ENCODE measurements at places on chromosomes 12 and 14.

GRCh38 chr14:37466623-37467088, 128.4 kb downstream of the FOXA1 start:
- no peak for DNase-seq

DNA sequence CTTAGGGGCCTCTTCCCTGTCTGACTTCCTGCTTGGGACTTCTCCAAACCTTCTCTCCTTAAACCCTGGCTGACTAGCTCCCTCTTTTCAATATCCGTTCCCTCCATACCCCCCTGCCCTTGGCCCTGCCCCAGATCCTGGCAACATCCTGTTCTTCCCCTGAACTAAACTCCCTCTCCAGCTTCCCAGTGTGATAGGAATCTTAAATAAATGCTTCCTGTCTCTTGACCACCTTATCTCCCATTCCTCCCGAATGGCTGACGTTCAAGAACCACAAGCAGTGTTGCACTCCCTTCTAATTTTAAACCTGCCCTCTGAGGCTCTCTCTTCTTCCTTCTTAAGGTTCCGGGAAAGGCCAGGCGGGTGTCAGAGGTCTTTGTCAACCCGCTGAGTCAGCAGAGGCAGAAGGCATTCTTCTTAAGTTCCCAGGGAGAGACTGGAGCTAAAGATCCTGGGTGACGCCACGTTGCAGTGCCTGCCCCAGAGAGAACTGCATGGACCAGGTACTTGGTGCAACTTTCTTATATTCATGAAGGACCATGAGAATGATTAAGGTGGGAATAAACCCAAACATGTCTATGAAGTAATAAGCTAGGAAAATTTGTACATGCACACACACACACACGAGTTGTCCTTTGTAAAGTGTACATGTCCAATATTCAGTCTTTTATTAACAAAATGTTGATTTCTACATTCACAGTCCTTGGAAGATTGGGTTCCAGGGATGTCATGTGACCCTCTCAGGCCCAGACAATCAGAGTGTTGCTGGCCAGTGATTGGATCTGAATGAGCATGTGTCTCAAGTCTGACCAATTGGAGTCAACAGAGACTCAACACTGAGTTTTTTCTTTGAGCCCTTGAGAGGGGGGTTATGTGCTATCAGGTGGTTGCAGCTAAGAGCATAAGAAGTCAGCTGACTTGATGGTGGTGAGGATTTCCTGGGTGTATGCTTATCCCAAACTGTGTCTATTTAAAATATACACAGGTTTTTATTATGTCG, 420.2 kb upstream of the TBX3 start:
- DNase-seq = no peak

GRCh38 chr12:104588047-104588920, 131.5 kb downstream of the CHST11 start:
- DNase-seq = no peak

DNA sequence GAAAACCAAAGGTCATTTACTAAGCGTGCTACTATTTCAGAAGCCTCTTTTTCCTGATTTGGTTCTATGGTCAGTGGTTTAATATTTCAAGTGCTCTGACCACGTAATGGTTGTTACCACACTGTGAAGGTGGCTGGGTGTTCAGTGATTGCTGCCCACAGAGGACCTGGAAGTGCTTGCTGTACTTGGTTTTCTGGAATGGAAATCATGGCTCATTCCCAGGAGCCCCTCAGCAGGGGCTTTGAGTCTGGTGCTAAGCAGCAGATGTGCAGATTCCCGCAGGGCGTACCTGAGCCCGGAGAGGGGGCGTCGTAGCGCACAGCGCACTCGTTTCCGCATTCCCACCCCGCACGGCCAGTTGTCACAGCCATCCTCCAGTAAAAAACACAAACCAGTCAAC, 50.5 kb downstream of the TRAF3 start:
- no peak for DNase-seq

DNA sequence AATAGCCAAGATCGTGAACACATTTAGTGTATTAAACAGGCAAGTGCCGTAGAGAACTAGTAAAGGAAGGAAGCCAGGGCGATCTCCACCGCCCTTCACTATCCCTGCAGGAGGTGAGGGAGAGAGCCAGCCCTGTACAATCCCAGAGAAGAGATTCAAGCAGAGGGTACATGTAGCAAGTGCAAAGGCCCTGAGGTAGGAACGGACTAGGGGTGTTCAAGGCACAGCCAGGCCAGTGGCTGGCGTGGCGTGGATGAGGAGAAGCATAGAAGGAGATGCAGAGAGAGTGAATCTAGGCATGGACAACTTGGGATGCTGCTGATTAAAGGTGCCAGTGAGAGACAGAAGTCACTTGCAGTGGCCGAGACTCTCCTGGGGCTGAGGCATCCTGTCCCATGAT, 39.1 kb upstream of the ESRRB start:
- DNase-seq = no peak

DNA sequence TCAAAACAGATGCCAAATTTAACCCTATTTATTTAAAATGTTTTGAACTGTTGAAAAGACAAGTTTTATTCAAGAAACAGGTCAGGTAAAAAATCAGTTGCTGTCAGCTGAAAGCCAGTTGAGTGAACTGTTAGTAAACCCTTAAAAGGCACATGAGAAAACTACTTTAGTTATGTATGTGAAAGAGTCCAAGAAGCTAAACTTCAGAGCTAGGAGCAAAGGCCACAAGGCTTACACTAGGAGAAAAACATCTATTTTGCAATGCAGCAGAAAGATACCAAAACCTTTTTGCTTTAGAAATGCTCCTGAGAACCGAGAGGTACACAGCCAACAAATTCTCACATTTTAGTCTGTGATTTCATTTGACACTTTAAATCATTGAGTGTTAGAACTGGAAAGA, 375.2 kb downstream of the FSCB start:
- no peak for DNase-seq

DNA sequence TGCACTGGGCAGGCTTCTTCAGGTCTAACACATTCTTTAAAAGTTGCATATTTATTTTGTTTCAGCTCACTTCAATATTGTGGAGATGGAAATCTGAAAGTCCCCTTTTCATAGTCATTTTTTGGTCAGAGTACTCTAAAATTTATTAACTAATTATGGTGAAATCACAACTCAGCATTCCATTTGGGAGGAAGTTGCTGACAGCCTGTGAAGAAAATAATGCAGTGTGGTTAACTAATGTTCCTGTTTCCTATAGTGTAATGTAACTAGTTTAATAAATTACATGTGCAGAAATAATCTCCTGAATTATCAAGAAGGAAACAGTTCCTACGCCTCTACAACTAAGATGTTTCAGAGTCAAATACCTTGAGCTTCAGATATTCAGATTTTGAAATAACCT, 17.1 kb downstream of the LRFN5 start:
- DNase-seq = no peak

- DNase-seq = no peak
Measured at GRCh38 chr12:131939007-131939406, 9.9 kb downstream of the PUS1 start.

- no peak for DNase-seq
Measured at GRCh38 chr14:95163132-95163531, 5.8 kb upstream of the DICER1 start.

GRCh38 chr14:70350078-70350477, 9.4 kb downstream of the COX16 start:
- DNase-seq = no peak

DNA sequence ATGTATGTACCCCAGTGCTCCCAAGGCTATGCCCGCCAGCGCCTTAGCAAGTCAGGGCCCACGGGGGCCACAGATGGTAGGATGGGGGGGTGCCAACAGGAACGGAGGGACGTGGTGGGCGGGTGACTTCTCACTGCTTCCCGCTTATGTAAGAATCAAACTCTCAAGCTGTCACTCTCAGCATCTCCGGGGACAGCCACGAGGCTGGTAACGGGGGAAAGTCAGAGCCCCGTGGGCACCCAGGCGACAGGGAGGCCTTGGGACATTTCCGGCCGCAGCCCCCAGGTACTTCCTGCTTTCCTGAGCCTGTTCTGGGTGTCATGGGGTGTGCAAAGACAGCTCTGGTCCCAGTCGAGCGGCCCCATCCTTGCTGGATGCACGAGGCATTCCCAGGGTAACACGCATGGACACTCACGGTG, 59.3 kb downstream of the TESC start:
- DNase-seq = no peak

- DNase-seq = no peak
Measured at GRCh38 chr14:58769011-58769643, 131.4 kb downstream of the DACT1 start.

GRCh38 chr12:125097427-125097826, 32.2 kb downstream of the AACS start:
- DNase-seq = no peak

- DNase-seq = no peak
Measured at GRCh38 chr14:72631401-72631800, 262.5 kb downstream of the DPF3 start.

DNA sequence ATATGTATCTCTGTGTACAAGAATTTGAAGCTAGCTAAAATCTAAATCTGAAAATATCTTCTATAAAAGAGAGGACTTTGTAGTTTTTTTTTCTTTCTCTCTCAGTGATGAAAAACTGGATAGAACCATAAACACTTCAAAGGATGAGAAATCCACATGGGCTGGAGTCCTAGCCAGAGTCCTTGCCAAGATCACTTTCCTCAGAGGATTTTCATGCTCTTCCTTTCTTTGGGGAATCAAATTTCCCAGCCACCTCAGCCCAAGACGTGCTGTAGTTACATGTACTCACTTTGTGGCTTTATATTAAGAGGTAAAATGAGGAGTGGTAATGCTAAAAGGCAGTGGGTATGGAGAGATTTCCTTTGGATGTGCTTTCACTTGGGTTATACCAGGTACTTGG, 110.3 kb downstream of the SLC38A1 start:
- DNase-seq = no peak

- peak; percentile 58 for DNase-seq
Measured at GRCh38 chr14:20460458-20461224, 593 bp downstream of the PIP4P1 start.

DNA sequence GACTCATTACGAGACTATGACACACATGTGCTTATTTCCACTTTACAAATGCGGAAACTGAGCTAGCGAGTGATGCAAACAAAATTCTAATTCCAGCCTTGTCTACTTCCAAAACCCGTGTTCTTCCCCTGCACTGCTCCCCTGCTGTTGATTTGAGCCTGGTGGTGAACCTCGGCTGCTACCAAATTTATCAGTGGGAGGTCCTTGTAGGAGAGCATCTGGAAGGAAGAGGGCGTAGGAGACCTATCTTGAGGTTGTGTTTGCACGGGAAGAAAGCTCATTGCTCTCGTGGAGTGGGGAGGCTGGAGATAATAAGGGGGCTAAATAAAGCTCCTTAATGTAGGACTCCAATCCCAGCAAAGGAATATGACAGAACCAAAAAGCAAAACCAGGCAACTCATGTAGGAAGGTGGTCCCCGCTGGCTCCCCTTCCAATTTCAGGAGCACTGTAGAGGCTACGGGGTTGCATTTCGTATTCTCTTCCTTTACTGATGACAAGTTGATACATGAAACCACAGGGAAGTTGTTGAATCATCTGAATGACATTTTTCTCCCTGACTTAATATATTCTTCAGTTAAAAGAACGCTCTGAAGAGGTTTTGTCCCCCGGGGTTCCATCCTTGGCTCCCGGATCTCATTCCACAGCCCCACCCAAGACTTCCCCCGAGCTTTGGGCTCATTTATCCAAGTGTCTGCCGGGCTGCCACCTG, 52.6 kb downstream of the FZD10 start:
- DNase-seq = no peak

DNA sequence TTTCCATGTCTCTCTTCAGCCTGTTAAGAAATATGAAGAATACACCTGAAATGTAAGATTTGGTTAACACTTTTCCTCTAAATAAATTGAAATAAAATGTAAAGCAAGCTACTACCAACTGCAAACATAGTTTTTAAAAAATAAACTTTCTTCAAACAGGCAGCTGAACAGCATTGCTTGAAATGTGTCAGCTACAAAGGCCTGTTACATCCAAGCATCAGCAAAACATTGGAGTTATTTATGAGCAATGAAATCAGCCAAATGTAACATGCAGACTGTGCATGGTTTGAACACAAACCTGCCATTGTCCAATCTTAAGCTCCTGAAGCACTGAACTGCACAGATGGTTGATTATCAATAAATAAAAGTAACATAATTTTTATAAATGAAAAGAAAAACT, 291.3 kb downstream of the ACSS3 start:
- no peak for DNase-seq

All from activated gamma-delta T cell (primary cell).